Fibroblast of skin of abdomen (primary cell): ENCODE measurements at places on chromosomes 1 and 21.

- peak; percentile 99 for DNase-seq
Measured at GRCh38 chr1:64039390-64039926, 164.0 kb upstream of the UBE2U start.

GRCh38 chr1:3989465-3989864, 89.4 kb upstream of the C1orf174 start:
- no peak for DNase-seq

GRCh38 chr1:39434797-39435395, 56.5 kb upstream of the BMP8A start:
- DNase-seq = no peak

DNA sequence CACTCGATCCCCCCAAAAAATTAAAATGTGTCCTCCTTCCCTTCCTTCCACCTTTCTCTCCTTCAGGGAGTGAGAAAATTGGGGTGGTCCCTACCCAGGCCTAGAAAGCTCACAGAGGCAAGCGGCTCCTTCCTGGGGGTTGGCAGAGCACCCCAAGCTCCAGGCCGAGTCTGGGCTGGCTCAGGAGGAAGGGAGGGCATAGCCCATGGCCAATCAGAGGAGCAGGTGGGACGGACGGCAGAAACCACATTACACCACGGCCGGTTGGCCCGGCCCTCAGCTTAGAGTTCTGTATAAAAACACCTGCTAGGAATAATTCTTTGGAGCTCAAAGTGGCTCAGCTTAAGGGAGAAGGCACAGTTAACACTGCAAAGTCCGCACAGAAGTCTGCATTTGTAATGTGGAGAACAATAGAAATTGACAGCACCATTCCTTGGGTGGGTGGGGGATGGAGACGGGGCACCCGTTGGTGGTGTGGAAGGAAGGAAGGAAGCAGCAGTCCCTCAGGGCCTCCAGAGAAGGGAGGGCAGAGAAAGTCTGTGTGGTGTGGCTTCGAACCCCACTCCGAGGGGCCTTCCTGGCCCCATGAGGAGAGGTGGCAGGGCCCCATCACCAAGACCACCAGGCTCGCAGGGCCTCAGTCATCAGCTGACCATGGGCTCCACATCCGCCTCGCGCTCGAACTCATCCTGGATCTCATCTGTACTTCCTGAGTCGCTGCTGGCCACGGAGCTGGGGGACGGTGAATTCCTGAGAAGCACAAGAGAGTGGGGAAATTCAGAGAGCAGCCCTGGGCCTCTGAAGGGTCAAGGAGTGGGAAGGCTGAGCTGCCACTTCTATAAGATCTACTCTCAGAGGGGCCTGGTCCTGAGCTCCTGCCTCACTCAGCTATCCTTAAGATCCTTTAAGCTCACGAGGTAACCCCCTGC, 5.8 kb upstream of the ALDH4A1 start:
- DNase-seq = no peak

DNA sequence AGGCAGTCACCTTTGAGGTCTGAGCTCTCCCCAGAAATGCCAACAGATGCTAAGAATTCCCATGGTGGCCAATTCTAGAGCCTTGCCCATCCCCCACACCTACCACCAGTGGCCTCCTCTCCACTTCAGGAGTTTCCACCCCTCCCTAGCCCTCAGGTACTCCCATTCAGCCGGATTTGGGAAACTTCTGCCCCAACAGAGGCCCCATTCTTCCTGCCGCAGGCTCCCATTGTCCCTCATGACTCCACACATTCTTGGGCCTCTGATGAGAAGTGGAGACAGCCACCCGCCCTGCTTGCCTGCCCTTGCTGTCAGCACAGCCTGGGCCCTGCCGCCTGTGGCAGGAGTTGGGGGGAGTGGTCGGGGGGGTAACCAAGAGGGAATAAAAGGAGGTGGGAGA, 4.6 kb downstream of the BLACAT1 start:
- DNase-seq = no peak

GRCh38 chr1:85078903-85079302, 30.6 kb upstream of the MCOLN3 start:
- DNase-seq = peak; percentile 8

GRCh38 chr1:197618061-197618460, 157.2 kb downstream of the DENND1B start:
- DNase-seq = peak; percentile 24

- no peak for DNase-seq
Measured at GRCh38 chr1:237891979-237892378, 1.3 kb upstream of the ZP4 start.

DNA sequence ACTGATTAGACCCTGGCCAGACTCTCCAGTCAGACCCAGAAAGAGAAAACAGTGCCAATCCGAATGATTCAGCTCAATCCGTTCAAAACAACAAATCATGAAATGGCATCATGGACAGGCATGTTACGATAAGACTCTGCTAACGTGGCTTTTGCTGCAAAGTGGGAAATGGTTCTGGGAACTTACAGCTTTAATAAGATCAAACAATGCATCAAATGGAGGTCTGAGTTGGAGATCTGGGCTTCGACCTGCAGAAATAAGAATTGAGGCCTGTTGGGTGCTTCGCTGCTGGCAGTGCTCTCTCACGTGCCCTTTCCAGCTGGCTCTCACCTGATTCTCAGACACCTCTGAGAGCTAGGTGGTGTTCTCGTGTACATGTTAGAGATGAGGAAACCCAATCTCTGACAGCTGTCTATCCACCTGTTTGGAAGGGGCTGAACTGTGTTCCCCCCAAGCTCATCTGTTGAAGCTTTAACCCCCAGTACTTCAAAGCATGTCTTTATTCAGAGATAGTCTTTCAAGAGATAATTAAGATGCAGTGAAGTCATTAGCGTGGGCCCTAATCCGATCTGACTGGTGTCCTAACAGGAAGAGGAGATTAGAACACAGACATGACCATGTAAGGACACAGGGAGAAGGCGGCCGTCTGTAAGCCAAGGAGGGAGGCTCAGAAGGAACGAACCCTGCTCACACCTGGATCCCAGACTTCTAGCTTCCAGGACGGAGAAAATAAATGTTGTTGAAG, 45.5 kb upstream of the ETS2 start:
- DNase-seq = peak; percentile 16
